ENCODE measurements at places on chromosomes 2 and 18.

DNA sequence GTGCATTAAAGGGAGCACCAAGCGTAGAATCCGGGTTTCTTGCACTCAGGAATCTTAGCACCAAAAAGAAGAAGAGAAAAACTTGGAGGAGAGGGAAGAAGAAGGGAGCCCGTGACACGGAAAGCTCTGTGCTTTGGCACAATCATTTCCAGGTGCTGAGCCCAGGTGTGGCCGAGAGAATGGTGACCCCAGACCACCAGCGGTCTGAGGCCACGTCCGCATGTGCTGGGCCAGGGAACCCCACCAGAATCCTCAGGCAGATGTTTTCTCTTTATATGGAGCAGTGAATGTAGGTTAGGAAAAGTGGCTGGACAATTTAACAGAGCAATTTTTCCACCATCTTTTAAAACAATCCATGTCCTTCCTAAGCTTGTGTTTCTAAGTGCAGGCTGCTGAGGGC, 520.9 kb downstream of the EPHA4 start:
- no peak for DNase-seq

GRCh38 chr18:14093307-14093915, 38.8 kb downstream of the ZNF519 start:
- no peak for DNase-seq

DNA sequence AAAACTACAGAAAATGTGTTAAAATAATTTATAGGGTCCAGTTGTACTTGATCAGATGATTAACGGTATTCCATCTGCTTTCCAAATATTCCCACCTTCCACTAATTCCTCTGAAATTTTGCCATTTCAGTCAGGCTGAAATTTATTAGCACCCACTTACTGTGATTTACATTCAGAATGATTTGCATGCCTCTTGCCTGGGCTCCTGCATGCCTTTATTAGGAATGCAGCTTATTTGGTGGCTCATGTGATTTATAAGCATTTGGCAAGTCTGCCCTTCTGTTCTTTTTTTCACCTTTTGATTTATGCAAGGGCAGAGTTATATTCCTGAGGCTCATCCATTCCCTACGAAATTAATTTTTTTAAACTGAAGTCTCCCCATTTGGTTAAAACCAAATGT, 1594.5 kb upstream of the PIK3C3 start:
- no peak for DNase-seq

DNA sequence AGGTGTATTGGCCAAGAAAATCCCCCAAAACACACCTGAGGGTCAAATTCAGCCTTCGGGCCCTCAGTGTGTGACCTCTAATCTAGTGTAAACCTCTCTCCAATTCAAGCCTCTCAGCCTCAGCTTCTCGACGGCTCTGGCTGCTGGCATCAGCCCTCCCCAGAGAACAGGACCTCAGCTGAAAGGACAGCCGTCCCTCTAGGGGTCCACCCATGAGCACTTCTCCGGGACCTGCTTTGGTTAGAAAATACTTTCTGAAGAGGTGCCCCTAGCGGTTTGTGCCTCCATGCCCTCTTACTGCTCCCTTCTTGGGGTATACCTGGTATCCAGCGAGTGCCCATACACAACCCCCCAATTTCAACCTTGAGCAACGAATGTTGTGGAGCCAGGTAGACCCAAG, 48.8 kb downstream of the INHBB start:
- DNase-seq, result no peak

DNA sequence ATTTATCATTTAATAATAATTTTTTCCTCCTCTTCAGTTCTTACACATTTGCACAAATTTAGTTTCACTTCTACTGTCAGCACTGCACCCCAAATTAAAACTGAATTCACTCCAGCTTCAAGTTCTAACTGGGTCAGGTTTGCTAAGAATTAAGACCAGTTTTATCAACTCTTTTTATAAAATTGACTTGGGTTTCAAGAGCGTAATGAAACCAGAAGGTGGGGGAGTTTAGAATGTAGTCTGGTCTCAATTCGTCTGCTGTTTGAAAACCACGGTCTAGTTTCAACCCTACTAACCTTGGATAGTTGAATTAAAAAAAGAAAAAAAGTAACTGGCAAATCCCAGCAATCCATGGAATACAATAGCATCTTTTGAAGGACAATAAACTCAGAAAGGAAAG, 14.3 kb upstream of the CTLA4 start:
- DNase-seq, result no peak

- DNase-seq, result no peak
Observed at GRCh38 chr2:235537186-235537585, 43.3 kb downstream of the AGAP1 start.

DNA sequence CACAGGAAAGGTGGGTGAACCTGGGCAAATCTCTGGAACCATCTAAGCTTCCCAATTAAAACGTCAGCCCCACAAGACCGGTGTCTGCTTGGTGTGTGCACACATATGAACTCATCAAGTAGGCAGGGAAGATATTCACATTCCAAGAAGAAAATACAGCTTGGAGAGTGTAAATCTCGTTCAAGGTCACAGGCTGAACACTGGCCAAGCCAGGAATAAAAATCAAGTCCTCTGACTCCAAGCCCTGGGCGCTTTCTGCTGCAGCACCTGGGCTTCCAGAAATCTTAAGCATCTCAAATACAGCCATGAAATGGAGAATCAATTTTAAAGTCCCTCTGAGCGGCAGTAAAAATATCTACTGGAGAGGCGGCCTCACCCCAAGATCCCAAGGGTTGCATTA, 150.9 kb downstream of the TWIST2 start:
- no peak for DNase-seq

DNA sequence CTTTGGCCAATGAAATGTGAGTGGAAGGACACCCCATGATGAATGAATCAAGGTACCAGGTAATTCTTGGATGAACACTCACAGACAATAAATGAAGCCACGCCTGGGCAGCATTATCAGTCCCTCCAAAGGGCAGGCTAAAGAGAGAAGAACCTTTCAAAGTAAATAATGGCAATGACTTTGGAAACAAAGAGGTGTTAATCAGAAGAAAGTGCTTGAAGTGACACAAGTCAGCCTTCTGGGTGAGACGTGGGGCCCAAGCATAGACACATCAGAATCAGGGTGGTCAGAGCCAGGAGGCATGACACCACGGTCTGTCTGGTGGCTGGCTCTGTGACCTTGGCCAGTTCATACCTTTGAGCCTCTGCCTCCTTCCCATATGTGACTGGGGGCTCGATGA, 103.3 kb downstream of the POLR1A start:
- no peak for DNase-seq

DNA sequence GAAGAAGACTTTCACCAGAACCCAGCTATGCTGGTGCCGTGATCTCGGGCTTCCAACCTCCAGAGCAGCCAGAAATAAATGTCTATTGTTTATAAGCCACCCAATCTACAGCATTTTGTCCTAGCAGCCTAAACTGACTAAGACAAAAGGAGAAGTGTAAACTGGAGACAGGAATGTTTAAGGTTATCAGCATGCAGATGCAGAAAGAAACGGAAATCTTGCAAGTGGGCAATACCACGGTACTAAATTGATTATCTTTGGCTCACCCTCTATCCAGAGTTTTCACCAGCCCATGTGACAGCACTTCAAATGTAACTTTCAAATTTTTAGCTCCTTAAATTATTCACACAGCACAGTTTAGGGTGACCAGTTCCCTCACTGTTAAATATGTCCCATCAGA, 5.7 kb upstream of the CAPN14 start:
- no peak for DNase-seq

DNA sequence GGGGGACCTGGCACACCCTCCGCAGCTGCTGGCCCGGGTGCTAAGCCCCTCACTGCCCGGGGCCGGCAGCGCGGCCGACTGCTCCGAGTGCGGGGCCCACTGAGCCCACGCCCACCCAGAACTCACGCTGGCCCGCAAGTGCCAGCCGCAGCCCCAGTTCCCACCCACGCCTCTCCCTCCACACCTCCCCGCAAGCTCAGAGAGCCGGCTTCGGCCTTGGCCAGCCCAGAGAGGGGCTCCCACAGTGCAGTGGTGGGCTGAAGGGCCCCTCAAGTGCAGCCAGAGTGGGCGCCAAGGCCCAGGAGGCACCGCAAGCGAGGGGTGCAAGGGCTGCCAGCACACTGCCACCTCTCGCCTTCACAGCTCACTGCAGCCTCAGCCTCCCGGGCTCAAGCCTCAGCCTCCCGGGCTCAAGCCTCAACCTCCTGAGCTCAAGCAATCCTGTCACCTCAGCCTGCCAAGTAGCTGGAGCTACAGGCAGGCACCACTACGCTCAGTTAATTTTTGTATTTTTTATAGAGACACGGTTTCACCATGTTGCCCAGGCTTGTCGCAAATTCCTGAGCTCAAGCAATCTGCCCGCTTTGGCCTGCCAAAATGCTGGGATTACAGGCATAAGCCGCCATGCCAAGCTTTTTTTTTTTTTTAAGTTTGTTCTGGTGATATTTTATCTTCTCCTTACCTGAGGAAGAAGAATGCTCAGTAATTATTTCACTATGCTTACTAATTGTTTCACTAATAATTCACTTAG, 71.7 kb upstream of the CDCA7 start:
- DNase-seq, result no peak

- DNase-seq, result no peak
Observed at GRCh38 chr18:4286256-4286655, 168.9 kb downstream of the DLGAP1 start.

GRCh38 chr2:85242321-85242720, 85.5 kb downstream of the TGOLN2 start:
- no peak for DNase-seq

DNA sequence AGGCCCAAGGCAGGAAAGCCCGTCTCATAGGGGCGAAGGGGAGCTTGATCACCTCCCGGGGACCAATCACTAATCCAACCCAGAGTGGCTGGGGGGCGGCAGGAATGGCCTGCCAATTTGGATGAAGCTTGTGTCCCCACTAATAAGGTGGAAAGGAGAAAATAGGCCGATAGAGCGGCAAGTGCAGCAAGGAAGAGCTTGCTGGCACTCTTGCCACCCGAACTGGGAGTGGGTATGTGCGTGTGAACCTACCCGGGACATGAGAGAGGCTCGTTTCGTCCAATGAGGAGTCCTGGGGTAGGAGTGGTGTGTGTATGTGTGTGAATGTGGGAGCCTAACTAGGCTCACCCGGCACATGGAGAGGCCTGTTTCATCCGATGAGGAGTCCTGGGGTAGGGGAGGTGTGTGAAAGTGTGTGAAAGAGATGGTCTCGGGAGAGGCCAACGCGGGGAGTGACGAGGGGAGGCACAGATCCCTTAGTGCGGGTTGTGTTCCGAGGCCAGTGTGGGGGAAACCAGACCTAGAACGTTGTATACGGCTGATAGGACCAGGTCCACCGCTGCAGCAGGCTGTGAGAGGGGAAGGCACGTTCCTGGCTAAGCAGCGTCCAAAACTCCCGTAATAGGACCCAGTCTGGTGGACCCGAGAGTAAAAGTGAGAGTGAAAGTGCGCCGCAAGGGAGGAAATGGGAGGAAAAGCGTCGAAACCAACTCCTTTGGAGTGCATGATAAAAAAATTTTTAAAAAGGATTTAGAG, 47.1 kb upstream of the SELENOI start:
- no peak for DNase-seq

- DNase-seq, result no peak
Observed at GRCh38 chr2:200765995-200766660, 45.6 kb upstream of the BZW1 start.

DNA sequence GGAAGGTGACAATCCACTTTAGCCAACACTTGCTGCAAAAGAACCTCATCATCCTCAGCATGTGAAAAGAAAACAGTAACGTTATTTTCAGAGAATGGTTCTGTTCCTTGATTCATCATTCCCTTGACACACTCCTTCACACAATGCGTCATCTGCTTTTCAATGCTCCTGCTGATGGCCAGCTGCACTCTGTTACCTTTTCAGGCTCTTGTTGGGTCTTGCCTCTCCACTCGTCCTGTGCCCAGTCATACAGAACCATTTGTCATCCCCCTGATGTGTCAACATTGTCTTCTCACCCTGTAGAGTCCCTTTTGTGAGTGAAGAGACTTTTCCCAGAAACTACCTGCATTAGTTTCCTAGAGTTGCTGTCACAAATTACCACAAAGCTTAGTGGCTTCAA, 12.2 kb upstream of the DTNA start:
- DNase-seq, result no peak

- no peak for DNase-seq
Observed at GRCh38 chr18:79875531-79875919, 75.9 kb downstream of the SLC66A2 start.

DNA sequence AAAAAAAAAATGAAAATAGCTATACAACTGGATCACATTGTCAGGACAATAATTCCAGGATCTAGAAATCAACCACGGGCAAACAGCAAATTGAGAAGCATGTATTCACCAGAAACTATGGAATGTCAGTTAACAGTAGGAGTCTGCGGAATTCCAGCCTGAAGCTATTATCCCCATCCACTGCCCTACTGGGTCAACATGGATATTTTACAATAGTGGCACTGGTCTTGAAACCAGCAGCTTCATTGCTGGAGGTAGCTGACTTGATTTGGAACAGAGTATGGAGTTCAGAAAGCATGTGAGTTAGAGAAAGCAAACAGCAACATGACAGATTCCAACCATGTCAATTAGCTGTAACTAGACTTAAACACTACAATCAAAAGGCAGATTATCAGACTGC, 55.7 kb upstream of the PDE1A start:
- no peak for DNase-seq

DNA sequence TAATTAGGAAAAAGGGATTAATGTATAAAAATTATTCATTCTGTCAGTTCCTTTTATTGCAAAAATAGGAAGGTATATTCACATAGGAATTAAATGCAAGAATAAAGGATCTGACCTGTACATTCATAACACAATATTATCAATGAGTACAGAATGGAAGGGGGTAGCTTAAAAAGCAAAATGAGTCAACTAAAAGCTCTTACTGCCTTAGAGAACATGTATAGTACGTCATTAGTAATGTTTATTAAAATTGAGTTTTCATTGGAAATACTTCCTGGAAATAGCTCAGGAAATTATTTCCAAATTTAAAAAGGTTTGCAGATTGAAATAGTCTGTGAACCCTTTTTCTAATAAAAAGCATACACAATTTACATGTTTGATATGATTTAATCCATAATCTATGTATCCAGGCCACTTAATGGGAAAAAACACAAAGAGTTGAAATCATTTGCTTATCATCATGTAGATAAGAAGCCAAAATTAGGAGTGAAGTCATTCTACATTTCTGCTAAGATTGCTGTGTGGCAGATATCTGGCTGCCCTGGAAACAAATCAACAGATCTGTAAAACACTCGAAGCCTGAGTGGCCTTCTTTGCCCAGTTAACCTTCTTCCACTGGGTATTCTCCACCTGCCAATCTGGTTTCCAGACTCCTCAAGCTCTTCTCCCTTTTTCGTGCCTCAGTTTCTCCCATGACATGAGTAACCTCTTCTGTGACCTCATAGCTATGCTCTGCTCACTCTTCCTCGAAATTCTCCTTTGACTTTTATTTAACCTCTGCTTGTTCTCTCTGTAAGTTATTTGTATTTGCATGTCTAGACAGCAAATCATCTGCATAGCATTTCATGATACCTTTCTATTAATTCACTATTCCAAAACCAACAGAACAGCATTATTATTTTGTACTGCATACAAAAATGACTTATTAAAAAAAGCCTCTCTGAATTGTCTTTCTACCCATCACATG, 181.2 kb upstream of the REV1 start:
- DNase-seq, result no peak

DNA sequence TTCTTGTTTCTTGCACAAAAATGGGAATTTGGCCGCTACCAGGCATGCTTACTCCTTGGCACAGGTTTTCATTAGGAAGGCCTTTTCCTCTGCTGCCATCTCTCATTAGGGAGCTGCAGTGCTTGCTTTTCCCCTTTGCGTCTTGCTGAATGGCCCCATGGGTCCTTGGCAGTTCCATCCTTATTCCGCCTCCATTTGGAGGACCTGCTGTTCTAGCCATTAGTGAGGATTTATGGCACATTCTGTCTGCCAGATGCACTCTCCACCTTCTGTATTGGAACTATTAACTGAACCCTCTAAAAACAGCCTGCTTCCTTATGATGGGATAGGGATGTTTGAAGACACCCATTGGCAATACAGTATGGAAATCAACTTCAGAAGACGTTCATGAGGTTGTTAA, 103.5 kb upstream of the NOSTRIN start:
- DNase-seq, result no peak

Measured in stimulated activated CD4-positive, alpha-beta T cell treated with anti-CD3 and anti-CD28 coated beads, Interleukin-1b, Interleukin-23, amount 100 ng/mL, for 1 hour (primary cell).